ENCODE measurements at places on chromosomes 7 and 10.

DNA sequence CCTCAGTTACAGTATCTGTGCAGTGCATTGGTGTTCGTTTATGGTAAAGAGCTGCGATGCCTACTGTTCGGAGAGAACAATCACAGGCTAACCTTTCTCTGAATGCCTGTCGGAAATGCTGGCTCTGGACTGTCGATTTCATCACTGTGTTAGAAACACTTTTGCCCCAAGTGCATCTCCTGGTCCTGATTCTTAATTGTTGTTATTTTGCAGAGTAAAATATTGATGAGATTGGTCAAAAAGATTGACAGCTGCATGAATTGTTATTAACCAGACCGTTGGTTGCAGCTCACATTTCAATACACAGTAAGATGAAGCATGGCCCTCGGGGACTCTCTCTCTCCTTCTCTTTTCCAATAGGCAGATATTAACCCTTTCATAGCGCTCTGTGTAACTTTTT is 557.4 kb upstream of the ADARB2 start:
- no peak for DNase-seq

DNA sequence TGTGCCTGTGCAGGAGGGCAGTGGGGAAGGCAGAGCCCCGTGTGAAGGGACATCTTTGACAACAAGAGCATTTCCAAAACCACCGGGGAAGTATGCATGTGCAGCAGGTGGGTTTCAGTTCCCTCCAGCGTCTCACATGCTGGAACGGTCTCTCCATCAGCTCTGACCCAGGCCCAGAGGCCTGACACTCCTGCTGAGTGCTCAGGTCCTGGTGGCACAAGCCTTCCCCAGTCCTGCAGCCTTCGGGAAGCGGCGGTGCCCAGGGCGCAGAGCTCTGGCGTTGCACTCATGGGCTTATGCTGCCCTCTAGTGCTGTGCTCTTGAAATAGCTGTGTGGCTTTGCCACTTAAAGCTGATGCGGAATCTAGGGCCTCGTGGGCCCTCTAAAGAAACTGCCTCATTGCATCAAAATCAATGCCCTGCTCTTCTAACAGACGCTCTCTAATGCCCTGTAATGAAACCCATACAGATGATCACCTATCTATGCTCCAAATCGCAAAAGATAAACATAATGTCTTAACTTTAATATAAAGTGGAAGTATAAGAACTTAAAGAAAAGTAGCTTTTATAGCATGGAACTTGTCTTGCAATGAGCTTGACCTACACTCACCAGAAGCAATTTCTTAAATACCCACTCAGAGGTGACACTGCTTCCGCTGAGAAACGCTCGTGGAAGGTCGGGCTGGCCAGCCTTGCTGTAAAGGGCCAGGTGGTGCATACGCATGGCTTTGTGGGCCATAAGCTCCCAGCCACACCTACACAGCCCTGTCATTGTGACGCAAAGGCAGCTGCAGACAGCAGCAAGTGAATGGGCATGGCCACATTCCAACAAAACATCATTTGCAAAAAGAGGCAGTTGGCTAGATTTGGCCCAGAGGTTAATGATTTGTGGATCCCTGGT is 38.6 kb downstream of the CLRN3 start:
- DNase-seq = peak; percentile 54

GRCh38 chr10:95552679-95553342 is 8.4 kb downstream of the SORBS1 start:
- no peak for DNase-seq

- no peak for DNase-seq
Observed at GRCh38 chr7:11570205-11570604, 261.8 kb downstream of the THSD7A start.

GRCh38 chr10:649445-649797 is 40.0 kb downstream of the DIP2C start:
- no peak for DNase-seq

GRCh38 chr7:91030680-91031380 is 233.4 kb upstream of the FZD1 start:
- DNase-seq = no peak

DNA sequence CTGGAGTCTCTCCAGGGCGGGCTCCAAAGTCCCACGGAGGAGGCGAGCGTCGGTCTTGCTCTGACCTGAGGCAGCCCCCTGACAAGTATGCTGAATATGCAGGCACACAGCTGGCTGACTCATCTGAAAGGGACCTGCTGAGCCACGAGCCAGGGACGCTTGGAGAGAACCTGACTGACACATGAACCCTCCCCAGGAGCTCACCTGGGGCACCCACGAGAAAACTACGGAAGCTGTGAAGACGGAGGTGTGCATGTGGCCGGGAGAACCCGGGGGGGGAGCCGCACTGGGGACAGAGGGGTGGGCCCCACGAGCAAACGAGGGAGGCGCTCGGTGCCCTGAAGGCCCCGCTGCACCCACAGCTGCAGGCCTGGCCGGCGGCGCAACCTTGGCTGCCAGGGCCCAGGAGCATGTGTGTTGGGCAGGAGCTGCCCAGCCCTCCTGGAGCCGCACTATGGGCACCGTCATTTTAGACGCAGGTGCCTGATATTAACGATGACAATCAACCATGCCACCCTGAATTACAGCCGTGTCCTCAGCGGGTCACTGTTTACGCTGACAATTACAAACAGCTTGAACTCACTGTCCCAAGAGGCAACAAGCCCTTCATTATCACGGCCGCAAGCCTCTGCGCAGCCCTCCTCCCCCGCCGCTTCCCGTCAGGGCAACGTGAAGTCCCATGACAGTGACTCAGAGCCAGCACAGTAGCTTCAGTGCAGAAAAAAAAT is 64.7 kb downstream of the DIP2C start:
- peak; percentile 93 for DNase-seq

DNA sequence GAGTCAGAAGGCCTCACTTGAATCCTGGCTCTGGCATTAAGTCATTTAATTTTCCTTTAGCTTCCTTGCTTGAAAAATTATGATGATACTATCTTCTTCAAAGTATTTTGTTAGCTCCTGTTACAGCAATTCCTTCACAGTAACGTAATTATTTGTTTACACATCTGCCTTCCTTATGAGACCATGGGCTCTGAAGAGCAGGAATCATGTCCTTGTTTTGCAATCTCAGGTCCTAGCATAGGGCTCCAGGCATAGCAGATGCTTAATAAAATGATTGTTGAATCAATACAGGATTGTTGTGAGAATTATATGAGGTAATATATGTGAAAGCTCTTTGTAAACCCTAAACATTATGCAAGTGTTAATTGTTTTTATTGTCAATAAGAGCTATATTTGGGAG is 25.5 kb downstream of the KLHDC10 start:
- DNase-seq = peak; percentile 77

DNA sequence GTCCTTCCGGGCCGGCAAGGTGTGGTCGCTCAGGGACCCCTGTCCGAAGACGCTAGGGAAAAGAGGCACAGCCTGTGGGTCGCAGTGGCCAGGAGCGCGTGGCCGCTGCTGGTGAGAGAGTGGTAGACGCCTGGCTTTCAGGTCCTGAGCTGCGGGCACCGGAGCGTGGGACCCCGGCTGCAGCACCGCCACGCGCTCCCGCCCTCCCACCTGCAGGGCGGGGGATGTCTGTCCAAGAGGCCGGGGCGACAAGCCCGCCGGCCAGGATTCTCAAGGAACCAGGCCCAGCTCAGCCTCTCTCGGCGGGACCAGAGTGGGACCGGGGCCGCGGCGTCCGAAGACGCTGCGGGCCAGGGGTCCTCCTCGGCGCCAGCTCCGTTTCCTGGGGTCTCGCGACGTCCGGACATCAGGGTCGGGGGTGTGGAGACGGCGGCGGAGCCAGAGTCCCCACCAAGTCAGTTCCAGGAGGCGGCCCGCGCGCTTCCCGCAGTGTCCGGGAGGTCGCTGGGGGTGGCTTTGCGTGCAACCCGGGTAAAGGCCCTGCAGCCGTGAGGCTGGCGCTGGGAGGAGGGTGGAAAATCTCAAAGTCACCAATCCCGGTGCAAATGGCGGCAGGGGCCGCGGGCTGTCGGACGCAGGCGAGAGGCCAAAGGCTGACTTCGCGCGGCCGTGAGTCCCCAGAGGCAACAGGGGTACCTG is 5.5 kb downstream of the ZNF503 start:
- DNase-seq = no peak

- no peak for DNase-seq
Observed at GRCh38 chr7:36852017-36852416, 127.7 kb upstream of the AOAH start.

DNA sequence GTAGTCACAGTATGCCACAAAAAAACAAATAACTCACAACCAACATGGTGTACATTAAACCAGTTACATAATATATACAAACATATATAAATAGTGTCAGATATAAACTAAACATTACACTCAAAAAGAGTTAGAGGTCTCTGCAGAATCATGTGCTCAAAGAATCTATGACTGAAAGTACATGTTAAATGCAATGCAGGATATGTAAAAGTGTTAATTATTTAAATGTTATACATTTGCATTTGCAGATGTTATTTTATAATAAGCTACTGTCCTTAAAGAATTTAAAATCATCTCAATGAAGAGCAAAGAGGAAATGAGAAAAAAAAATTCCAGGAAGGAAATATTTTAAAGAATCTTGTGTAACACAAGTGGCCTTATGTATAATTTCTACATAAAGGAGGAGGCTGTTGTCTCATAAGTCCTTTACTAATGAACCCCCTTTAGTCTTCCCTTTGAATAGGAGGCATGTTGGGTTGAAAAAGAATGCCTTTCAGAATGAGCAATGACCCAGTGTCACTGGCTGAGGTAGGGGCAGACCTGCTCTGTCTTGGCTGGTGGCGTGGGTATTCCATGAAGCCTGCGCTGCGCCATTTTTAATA is 148.9 kb downstream of the ITGA8 start:
- DNase-seq = no peak

DNA sequence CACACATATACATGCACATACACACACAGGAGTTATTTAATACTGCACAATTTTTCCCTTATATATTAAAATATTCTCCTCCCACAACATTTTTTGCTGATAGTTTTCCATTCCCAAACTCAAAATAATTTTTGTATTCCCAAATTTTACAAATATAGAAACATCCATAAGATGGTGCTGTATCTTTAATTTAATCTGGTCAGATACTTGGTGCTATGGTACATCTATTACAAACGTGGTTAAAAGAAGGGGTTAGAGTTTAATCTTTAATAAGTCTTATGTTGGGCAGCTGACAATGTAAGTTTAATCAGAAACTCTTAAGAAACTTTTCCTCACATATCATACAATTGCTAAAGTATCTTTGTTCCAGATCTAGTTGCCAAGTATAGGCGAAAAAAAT is 10.2 kb upstream of the CADPS2 start:
- no peak for DNase-seq

- DNase-seq = no peak
Observed at GRCh38 chr10:31584876-31585275, 265.9 kb downstream of the ZEB1 start.

- peak; percentile 72 for DNase-seq
Observed at GRCh38 chr10:88386821-88387773, 196.0 kb downstream of the RNLS start.

DNA sequence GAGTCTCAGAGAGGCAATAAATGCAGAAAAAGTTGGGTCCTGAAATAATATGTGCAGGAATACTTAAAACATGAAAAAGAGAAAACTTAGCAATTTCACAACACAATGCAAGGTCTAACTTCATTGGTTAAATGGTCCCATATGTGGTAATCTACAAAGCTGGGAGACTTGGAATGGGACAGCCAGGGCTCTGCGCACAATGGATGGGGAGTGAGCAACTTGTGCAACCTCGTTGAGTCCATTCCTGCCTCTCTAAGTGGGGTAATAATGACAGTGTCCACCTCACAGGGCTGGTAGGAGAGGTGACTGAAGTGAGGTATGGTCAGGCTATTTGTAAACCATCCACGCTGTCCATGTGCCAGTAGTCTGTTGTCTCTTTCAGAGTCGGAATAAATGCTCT is 11.8 kb upstream of the EMX2 start:
- DNase-seq = no peak

- DNase-seq = no peak
Observed at GRCh38 chr7:19295376-19295775, 150.2 kb upstream of the FERD3L start.

DNA sequence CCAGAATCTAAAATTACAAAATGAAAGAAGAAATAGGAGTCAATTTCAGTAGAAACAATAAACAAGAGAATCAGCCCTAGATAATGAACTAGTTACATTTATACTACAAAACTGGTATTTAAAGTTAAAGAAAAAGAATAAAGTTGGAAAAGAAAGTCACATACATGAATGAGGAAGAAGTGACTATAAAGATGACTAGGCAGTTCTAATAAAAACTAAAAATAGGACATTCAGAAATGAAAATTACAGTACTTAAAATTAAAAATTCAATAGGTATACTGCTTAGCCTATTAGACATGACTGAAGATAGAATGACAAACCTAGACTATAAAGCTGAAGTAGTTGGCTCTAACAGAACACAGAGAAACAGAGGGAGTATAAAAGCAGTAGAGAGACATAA is 108.8 kb downstream of the AHR start:
- no peak for DNase-seq

- no peak for DNase-seq
Observed at GRCh38 chr7:137904833-137905232, 58.1 kb upstream of the DGKI start.

GRCh38 chr7:2051707-2052656 is 180.8 kb downstream of the MAD1L1 start:
- no peak for DNase-seq

DNA sequence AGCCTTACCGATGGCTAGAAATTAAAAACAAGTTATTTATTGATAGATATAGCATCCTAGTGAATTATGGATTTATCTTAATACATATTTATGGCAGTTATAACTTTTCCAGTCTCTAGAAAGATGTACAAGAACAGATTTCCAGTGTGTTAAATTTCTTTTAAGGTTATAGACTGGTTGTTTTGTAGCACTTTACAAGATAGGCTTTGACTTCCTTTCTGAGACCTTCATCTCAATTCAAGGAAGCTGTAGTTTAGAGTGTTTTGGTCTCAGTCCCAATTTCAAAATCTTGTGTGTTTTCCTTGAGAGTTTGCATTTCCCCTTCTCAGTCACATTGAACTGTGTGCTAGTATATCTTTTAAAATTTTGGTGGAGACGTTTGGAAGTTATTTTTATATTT is 30.1 kb downstream of the PLEKHA1 start:
- no peak for DNase-seq

DNA sequence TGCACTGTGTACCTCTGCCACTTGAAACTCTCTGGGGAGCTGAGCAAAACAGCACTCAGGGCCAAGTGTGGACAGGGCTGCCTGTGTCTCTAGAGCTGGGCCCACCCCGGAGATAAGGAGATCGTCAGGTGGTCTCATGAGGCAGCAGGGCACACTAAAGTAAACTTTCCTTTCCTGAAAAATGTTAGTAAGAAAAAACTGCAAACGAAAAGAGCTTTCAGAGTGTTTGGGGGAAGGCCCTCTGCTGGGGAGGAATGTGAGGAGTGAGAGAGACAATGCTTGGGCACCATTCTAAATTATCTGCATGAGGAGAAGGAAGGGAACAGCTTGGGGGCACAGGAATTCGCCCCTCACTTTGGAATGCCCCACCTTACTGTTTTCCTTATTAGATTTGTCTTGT is 127.7 kb downstream of the ATXN7L1 start:
- no peak for DNase-seq

GRCh38 chr7:70602117-70602516 is 529.8 kb upstream of the GALNT17 start:
- no peak for DNase-seq

GRCh38 chr10:103481974-103482531 is 3.0 kb upstream of the CALHM3 start:
- DNase-seq = peak; percentile 86

- no peak for DNase-seq
Observed at GRCh38 chr10:48652344-48652743, 32.3 kb upstream of the WDFY4 start.

GRCh38 chr10:123786306-123786705 is 105.3 kb downstream of the CPXM2 start:
- DNase-seq = no peak

- peak; percentile 29 for DNase-seq
Observed at GRCh38 chr7:25361863-25362262, 133.6 kb upstream of the NPVF start.
